ENCODE measurements at places on chromosomes 1 and 21.

GRCh38 chr1:241061062-241061461 is 295.9 kb downstream of the RGS7 start:
- no peak for DNase-seq

GRCh38 chr1:46333300-46334029 is 7.1 kb upstream of the NSUN4 start:
- no peak for DNase-seq

GRCh38 chr1:81432059-81432458 is 368.7 kb upstream of the ADGRL2 start:
- DNase-seq: no peak

DNA sequence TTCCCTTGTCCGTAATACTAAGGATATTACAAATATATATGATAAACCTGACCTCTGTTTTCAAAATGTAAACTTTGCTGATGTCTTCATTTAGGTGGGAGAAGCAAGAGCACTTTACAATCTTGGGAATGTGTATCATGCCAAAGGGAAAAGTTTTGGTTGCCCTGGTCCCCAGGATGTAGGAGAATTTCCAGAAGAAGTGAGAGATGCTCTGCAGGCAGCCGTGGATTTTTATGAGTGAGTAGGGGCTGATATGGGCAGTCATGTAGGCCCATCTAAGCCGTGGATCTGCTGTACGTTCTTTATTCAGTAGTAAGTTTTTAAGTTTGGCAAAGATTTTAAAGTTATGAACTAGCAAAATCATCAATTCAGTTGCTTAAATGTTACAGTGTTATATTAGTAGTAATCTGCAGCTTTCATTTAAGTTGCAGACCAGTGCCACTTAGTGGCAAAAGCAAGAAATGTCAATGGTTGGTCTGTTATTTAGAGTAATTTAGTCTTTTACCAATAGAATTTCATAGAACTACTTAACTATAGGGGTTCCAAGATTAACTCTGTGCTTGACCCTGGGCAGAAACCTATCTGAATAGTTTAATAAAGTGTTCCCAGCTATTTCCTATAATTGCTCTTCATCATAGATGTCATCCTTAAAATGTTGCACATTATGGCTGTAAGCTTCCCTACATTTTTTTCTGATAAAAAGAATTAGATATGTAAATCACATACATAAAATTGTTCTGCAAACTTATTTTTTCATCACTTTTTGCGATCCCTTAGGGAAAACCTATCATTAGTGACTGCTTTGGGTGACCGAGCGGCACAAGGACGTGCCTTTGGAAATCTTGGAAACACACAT is 21.3 kb downstream of the GPSM2 start:
- DNase-seq: peak; percentile 55

- peak; percentile 84 for DNase-seq
These were observed at the start of gene ZBTB8A for GRCh38 chr1:32538887-32539583. Gene ZBTB8A (plus strand): TSS chr1:32539427. CDS start chr1:32592932, 53,505 bp downstream.

Data from NCI-H2227 treated with DMSO at 0.1 percent for 48 hours (cell line).